Prostate gland (tissue), 2 donors: ENCODE measurements at places on chromosomes 11 and 22. TPM values are rescaled to one million over a fixed set of nuclear protein-coding genes. Genes with fewer than 3 reads are reported as not detected.

The KDM4E gene
- total RNA-seq, result not detected

The DERL3 gene
- total RNA-seq, result not detected

- no peaks in the 10 kb centered on the region for H3K27me3 ChIP-seq
- DNase-seq, result peak; percentile 33
- H3K36me3 ChIP-seq, result no peaks in the 10 kb centered on the region
- no peaks in the 10 kb centered on the region for H3K4me1 ChIP-seq
- no peak overlapping the region for H3K4me3 ChIP-seq
Observed at GRCh38 chr11:13440100-13440855, 22.7 kb downstream of the BTBD10 start.

DNA sequence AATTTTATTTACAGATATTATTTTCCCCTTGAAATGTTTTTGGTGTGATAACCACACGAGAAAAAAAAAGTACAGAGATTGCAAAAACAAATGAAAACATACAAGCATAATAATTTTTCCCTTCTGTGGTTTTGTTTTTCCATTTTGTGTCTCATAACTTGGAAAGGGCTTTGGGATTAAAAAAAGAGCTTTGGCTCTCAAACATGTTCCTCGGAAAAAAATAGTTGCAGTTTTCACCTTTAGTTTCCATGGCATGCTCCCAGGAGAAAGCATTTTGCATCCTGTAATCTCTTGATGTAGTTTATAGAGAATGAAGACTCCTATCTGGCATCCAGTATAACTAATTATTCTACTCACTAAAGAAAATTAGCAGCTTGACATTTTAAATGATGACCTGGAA is 362.1 kb upstream of the PDGFD start:
- no peak for DNase-seq
- H3K27ac ChIP-seq, result no peak overlapping the region
- no peaks in the 10 kb centered on the region for H3K4me1 ChIP-seq
- no peaks in the 10 kb centered on the region for H3K36me3 ChIP-seq
- H3K27me3 ChIP-seq, result no peaks in the 10 kb centered on the region
- no peak overlapping the region for H3K4me3 ChIP-seq

GRCh38 chr11:107719557-107720302 is 7.9 kb upstream of the SLN start:
- H3K4me3 ChIP-seq, result no peak overlapping the region
- no peak for DNase-seq
- no peaks in the 10 kb centered on the region for H3K36me3 ChIP-seq

DNA sequence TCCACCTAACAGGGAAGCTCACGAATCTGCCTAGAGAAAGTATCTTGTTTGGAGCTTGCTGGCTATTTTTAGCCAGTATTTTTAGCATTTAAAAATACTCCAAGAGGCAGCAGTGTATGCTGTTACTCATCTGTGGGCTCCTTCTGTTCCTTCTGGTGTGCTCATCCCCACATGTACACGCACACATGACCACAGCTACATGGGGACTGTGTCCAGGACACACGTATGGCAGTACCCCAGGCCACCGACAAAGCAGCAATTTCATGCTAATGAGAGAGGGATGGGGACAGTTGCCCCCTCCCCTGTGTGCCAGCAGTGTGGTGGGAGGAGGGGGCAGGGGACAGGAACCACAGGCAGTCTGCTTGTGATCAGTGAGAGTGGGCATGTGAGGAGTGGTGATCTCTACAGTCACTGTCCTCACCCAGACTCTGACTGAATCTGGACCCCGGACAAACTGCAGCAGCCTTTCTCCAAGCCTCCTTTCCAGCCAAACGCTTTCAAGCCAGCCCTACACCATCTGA is 16.4 kb downstream of the USP2 start:
- no peak for DNase-seq
- no peak overlapping the region for H3K27ac ChIP-seq
- H3K27me3 ChIP-seq, result no peaks in the 10 kb centered on the region
- H3K4me1 ChIP-seq, result no peaks in the 10 kb centered on the region

DNA sequence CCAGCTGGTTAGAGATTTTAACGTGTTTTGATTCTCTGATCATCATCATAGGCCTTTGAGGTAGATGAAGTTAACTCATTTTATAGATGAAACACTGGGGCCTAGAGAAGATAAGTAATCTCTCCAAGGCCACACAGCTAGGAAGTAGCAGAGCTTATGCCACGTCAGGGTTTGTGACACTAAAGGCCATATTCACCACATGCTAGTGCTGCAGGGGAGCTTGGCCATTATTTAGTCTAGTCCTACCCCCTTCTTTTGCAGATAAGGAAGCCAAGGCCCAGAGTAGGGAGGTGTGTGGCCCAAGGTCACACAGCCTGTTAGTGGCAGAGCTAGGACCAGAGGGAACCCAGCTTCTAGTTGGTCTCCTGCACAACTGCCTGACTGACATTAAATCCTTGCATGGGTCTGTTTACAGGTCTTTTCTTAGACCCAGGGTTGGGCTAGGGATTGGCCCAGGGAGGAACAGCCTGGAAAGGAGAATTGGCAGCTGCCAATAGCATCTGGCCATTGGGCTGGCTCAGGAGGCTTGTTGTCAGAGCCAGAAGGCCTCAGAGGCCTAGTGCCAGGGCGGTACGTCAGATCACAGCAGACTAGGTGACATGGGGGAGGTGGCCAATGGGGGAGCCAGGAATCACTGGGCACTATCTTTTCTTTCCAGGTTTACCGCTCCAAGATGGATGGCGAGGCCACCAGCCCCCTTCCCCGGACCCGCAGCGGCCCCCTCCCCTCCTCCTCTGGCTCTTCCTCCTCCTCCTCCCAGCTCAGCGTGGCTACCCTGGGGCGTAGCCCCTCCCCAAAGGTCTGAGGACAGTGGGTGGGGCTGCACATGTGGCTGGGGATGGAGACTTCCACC is 36.0 kb downstream of the PHLDB1 start:
- no peak overlapping the region for H3K27ac ChIP-seq
- peaks cover 19% of the 10 kb centered on the region for H3K36me3 ChIP-seq
- H3K27me3 ChIP-seq, result no peaks in the 10 kb centered on the region
- H3K4me1 ChIP-seq, result peaks cover 11% of the 10 kb centered on the region

DNA sequence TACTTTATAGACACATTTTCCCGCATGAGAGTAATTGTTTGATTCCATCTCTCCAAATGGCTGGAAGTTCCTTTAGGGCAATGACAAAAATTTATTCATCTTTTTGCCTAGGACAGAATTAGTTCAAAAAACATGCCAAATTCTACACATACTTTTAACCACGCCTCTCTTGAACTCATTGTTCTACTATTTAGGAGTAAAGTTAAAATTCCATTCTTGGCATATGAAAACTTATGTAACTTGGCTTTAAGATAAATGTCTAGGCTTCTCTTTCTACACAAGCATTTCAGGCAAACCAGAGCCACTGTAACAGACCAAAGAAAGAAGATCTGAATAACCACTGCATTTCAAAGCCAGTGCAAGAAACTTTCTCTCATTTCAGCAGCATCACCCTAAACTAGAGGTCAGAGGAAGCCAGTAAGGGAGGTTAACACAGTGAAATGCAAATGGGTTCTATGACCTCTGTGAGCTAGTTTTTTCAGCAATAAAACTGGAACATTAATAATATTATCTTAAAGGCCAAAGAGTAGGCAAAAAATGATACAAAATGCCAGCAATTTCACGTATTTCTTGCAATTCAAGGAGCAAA is 73.0 kb downstream of the RSF1 start:
- no peak overlapping the region for H3K4me3 ChIP-seq
- no peaks in the 10 kb centered on the region for H3K27me3 ChIP-seq
- DNase-seq, result no peak
- H3K27ac ChIP-seq, result no peak overlapping the region

- no peak overlapping the region for H3K27ac ChIP-seq
Observed at GRCh38 chr11:74559934-74560309, 32.5 kb upstream of the POLD3 start.
